Hepatic stellate cell (primary cell): ENCODE measurements at places on chromosomes 4 and X.

GRCh38 chr4:7381221-7381889 lies 53.4 kb downstream of the PSAPL1 start:
- DNase-seq, result no peak

DNA sequence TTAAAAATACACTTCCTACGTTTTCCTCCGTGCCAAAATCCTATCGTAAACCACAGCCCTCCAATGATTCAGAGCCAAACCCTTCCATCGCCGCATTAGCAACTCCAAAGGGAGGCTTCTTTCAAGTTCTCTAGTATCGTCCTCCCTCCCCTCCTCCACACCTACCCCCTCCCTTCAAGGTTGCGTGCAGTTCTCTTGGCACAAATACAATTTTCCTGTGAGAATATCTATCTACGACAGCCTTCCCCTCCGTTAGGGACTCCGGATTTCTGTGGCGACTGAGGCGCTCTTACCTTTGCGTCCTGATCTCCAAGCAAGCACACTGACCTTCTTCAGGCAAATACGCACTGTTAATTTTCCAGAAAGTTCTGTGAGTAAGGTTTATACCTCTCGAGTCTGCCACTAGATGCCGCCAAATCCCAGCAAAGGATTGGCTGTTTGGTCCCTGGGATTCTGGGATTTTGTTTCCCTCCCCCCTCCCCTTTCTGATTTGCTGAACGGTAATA lies 1.2 kb upstream of the MORF4L2 start:
- DNase-seq, result peak; percentile 41

- no peak for DNase-seq
These were observed 9.3 kb downstream of the NKX1-1 start for GRCh38 chr4:1396806-1397455.

- no peak for DNase-seq
These were observed 4.3 kb downstream of the CHIC2 start for GRCh38 chr4:54060116-54060515.
